ENCODE measurements at places on chromosomes 13 and 19.

- no peak for DNase-seq
These were observed 6.3 kb downstream of the C19orf12 start for GRCh38 chr19:29708554-29709439.

DNA sequence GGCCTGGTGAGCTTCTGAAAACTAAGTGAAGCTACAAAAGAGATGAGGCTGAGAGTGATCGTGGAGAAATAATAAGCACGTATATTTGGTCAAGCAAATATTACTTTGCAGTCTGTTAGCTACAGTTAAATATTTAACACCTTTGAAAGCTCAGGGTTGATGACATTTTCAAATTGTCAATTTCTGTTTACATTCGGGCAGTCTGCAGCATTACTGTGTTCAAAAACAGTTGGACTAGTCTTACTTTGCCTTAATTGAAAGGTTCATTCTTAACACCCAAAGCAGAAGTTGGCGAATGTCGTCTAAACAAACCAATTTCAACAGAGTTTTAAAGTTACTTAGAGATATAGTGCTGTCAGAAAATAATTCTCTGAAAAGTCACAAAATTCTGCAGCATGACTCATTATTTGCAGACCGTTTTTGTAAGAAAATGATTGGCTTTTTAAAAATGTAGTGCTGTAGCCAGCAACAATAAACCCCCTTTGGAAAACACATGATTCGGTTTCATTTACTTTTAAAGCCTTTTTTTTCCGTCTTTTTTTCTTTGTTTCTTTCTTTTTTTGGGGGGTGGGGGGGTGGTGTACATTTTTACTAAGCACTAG, 549.0 kb downstream of the GPC6 start:
- no peak for DNase-seq

DNA sequence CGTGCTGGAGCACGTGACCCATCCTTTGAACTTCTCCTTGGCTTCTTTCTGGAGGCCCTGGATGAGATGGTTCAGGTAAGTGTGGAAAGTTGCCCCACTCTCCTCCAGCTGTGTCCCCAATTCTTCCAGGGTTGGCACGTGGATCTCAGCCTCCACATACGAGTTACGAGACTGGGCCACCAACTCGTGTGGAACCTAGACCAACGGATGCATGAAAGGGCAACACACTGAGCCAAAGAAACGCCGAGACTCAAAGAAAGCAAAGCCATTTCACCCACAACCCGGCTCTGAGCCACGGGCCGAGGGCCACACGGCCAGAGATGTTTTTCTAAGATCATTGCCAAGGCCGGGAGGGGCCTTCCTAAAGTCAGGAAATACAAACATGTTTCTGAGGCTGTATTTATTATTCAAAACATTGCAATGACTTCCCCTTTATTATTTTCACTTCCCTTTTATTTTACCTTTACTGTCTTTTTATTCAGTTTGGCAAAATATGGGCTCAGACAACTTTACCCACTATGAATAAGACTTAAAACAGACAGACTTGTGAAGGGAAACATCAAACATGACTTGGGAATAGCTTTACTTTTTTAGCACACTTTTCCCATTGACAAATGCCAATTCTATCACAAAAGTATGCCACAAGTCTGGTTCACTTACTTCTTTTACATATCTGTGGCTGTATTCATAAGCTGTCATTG, 94.6 kb downstream of the KL start:
- no peak for DNase-seq

DNA sequence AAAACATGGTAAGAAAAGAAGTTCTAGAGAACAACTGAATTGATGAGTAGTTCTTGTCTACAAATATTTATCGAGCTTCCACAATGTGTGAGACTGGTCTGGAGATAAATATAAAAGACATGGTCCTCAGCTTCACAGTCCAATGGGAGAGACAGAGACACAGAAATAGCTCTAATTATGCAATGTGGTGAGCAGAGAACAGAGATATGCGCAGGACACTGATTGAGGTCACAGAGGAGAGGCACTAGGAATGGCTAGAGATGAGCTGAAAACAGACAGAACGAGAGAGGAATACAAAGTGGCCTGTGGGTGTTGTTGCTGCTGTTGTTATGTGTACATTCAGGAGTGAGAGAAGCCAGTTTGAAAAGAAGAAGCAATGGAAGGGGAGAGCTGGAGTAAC, 53.2 kb downstream of the GPALPP1 start:
- DNase-seq, result no peak

DNA sequence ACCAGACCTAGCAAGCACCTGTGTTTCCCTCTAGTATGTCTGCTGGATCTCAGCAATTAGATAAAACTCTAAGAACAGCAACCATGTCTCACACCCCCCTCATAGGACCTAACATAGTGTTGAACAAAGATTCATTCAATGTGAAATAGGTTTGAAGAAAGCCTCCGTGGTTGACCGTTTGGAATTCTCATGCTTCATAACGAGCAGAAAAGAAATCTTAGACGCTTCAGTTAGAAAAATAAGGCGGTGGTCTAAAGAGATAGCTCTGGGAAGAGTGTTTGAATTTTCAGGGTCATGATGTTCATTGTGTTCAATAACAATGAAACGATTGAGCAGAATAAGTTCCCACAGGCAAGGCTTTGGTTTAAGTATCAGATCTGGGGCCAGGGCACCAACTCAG, 332.9 kb downstream of the COG6 start:
- no peak for DNase-seq

DNA sequence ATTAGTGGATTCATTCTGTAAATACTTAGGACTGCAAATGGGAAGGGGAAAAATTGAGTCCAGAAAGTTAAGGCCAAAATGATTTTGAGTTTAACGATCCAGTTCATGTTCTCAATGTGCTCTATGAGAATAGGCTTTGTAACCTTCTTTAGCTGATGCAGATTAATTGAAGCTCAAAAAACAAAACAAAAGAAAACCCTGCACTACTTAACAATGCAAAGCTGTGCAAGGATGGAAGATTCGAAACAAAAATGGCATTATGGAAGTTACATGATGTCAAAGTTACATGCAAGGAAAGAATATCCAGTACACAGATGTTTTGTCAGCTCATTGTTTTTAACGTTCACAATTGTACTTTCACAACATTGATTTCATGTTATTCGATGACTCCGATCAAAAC, 79.2 kb upstream of the RAP2A start:
- DNase-seq, result no peak

GRCh38 chr19:47848823-47849473, 10.1 kb upstream of the TPRX2 start:
- peak; percentile 68 for DNase-seq

DNA sequence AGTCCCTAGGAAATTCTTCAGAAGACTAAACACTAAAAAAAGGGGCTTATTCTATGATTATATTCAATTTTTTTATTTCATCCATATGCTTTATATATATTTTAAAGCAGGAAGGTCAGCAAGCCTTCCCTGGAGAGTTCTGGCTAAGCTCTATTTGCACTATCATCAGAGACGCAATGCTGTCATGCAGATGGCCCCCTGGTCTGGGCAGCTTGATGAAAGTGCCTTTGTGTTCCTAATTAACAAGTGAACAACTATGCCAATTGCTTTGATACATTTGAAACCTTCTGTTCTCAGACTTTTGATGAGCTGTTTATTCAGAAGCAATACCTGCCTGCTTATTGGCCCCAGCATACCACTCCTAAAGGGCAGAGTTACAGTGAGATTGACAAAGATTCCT, 1344.6 kb downstream of the OLFM4 start:
- DNase-seq, result no peak

- no peak for DNase-seq
These were observed 2.0 kb upstream of the USF2 start for GRCh38 chr19:35266520-35267352.

- no peak for DNase-seq
These were observed 27.6 kb upstream of the SLC35E1 start for GRCh38 chr19:16599655-16600346.

- peak; percentile 92 for DNase-seq
These were observed 2.5 kb downstream of the LYL1 start for GRCh38 chr19:13100031-13100588.

- DNase-seq, result no peak
These were observed 12.8 kb downstream of the ZNF791 start for GRCh38 chr19:12623361-12624031.

DNA sequence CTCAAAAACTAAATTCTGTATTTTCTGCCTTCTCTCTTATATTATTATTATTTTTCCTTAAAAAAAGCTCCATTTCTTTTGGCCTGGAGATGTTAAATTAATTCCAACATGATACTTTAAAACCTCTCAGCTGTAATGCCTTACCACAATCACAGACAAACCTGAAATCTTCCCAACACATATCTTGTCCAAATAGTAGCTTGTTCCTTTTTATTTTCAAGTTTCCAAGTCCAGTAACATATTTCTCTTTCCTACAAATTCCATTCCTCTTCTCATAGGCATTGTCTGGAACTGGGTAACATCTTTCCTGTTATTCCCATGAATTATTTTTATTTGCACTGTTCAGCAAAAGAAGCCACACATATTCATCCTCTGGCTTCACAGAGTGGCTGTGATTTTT, 137.0 kb downstream of the SLITRK6 start:
- no peak for DNase-seq

DNA sequence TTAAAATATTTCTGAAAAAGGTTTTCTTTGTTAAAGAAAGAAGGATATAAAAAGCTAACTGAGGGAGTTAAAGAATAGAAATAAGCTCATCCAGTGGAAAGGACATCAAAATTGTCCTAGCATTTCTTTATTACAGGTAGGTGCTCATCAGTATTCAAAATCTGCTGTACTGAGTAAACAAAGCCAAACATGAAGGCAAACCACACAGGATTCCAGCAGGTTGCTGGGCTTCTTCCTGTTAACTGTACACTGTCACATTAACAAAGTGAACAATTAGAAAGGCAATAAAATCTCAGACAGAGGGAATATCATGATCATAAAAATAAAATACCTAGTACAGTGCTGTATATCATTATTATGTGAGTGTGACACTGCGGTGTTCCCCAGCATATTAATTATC, 1541.0 kb downstream of the SLITRK5 start:
- no peak for DNase-seq

DNA sequence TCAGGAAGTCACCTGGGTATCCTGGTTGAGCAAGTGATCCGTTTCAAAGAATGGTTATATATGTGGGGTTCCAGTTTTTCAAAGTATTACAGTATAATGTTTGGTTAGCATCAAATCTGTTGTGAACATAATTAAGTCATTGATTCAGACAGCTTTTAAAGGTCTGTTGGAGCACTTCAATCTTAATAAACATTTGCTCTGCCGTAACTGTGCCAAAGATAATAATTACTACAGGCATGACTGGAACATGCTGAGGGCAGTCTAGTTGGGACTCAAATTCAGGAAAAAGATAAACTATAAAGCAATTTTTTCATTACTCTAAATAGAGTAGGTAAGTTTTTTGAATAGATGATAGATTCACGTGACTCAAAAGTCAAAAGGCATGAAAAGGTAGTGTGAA, 23.3 kb downstream of the HNRNPM start:
- DNase-seq, result no peak

DNA sequence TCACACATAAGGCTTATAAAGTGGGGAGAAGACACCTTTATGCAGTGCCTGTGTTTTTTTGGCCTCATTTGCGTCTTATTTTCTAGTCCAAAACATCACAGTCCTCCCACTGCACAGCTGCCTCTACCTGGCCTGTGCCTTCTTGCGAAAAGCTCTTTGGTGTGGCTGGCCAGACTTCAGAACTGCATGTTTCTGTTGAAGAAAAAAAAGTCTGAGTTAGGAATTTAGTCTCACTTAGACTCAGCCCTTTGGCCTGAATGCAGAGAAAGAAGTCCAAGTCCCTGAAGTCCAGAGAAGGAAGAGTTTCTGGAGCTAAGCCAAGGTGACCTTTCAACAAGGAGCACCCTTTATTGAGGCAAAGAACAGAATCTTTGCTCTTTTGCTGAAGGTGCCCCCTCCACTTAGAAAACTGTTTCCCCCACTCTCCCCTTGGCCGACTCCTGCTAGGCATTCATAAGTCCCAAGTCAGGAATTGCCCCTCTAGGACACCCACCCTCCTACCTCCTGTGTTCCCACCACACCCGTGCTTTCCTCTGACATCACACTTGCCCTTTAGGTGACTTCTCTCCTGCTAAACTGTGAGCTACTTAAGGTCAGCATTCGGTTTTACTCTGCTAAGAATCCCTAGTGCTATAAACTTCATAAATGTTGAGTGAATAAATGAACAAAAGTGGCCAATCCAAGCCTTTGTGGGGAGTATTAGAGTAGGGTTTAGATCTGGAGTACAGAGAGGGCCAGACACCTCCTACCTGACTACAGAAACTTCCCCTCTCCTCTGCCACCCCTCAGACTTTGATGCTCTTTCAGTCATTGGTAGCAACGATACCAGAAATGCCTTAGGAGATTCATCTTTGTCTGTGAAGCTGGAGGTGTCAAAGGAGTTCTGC, 226.8 kb downstream of the LACC1 start:
- DNase-seq, result no peak

GRCh38 chr19:15195371-15196334, 5.1 kb downstream of the NOTCH3 start:
- DNase-seq, result peak; percentile 85

DNA sequence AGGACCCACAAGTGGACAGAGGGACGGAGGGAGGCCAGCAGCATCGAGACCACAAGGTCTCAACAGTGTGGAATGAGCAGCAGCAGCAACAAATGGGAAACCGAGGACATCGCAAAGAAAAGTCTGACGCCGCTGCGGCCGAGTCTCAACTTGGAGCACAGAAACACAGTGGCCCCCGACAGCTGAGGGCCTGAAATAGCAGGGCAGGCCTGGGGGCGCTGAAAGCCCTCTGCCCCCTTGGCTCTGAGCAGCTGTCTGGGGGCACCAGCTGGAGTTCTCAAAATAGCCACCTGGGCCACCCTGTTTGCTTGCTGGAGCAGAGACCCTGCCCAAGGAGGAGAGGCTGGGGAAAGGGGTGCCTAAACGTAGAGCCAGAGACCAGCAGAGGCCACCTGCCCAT, 5.9 kb upstream of the ISYNA1 start:
- DNase-seq, result no peak

DNA sequence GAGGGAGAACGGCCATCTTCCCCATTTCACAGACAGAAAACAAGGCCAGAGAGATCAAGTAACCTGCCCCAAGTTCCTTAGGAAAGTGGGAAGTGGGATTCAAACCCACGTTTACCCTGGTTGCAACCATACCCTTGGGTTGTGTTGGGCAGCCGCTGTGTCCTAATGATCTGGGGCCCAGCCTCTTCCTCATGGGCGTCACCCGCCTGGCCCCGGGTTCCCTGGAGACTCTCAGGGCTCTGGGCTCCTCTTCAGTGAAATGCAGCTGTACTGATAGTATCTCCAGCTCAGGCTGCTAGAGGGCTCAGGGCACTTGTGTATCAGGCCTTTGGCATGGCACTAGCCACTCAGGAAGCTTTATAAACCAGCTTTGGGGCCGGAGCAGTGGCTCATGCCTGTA, 9.8 kb downstream of the TMED1 start:
- no peak for DNase-seq

- no peak for DNase-seq
These were observed 112.4 kb downstream of the KATNAL1 start for GRCh38 chr13:30194906-30195305.
